ENCODE measurements at places on chromosomes 5 and 9. TPM values are rescaled to one million over a fixed set of nuclear protein-coding genes. Genes with fewer than 3 reads are reported as not detected.
A peak's percentile ranks its signal among the peaks of the same experiment; 100 is the strongest.

HMGCR gene
- 207 TPM for total RNA-seq

MSX2 gene
- total RNA-seq, result 28.8 TPM

TRIP13 gene
- 9.4 TPM for total RNA-seq

DNA sequence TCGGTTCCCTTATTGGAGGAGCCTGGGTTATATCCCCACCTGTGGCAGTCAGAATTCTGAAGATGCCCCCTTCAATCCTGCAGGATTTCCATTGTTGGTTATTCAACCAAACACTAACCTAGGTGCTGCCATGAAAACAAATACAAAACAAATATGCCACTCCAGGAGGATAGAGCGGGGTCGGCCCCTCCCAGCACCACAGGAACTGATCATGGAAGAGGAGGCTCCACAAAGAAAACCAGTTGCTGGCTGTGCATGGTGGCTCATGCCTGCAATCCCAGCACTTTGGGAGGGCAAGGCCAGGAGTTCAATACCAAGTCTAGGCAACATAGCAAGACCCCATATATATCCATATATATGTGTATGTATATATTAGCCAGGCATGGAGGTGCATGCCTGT lies 13.2 kb upstream of the ADGRD2 start:
- no peak overlapping the region for H3K4me3 ChIP-seq
- no peaks in the 10 kb centered on the region for H3K27me3 ChIP-seq
- no peak for DNase-seq
- H3K27ac ChIP-seq, result no peak overlapping the region
- H3K4me1 ChIP-seq, result no peaks in the 10 kb centered on the region

SEMA6A gene
- 68.6 TPM for total RNA-seq

- no peak for DNase-seq
- H3K27ac ChIP-seq, result no peak overlapping the region
- peaks cover 20% of the 10 kb centered on the region for H3K4me1 ChIP-seq
- H3K4me3 ChIP-seq, result no peak overlapping the region
Measured at GRCh38 chr5:55440188-55440646, 94.5 kb downstream of the PLPP1 start.

DNA sequence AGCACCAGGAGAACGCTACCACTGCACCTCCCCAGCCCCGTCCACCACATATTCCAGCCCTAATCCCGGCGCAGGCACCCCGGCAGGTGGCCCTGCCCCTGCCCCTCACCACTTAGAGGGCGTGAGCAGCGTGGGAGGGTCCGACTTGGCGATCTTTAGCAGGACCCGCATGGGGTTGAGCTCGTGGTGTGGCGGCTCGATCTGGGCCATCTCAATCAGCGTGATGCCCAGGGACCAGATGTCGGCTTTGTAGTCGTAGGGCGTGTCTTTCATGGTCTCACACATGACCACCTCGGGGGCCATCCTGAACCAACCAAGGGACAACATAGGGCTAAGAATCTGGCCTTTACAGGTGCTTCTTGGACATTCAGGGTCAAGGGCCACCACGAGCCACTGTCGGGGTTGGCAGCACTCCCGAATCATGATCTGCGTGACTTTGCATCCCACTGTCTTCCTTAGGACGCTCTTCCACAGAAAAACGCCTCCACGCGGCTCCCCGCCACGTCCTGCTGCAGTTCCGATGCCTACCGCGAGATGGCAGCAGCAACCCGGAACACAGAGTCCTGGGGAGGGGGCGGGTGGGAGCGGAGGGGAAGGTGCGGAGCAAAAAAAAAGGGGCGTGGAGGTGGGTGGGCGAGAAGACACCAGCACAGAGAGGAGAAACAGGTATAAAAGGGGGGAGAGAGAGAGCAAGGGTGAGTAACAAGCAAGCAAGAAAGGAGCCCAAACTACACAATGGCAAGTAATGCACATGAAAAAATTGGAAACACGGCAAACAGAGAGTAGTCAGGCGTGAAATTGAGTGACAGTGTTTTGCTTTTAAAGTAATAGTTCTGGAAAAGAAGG lies 81.3 kb downstream of the STK10 start:
- H3K27me3 ChIP-seq, result no peaks in the 10 kb centered on the region
- peaks cover 29% of the 10 kb centered on the region for H3K4me1 ChIP-seq
- H3K27ac ChIP-seq, result no peak overlapping the region
- H3K36me3 ChIP-seq, result no peaks in the 10 kb centered on the region

IL9 gene
- not detected for total RNA-seq

BTNL3 gene
- 31.3 TPM for total RNA-seq

SOWAHA gene
- 14.4 TPM for total RNA-seq

STRBP gene
- 26.8 TPM for total RNA-seq

- no peaks in the 10 kb centered on the region for H3K4me1 ChIP-seq
- no peak overlapping the region for H3K4me3 ChIP-seq
- no peaks in the 10 kb centered on the region for H3K36me3 ChIP-seq
- no peak overlapping the region for H3K27ac ChIP-seq
- H3K27me3 ChIP-seq, result no peaks in the 10 kb centered on the region
Measured at GRCh38 chr5:126004636-126005035, 418.6 kb upstream of the GRAMD2B start.

DNA sequence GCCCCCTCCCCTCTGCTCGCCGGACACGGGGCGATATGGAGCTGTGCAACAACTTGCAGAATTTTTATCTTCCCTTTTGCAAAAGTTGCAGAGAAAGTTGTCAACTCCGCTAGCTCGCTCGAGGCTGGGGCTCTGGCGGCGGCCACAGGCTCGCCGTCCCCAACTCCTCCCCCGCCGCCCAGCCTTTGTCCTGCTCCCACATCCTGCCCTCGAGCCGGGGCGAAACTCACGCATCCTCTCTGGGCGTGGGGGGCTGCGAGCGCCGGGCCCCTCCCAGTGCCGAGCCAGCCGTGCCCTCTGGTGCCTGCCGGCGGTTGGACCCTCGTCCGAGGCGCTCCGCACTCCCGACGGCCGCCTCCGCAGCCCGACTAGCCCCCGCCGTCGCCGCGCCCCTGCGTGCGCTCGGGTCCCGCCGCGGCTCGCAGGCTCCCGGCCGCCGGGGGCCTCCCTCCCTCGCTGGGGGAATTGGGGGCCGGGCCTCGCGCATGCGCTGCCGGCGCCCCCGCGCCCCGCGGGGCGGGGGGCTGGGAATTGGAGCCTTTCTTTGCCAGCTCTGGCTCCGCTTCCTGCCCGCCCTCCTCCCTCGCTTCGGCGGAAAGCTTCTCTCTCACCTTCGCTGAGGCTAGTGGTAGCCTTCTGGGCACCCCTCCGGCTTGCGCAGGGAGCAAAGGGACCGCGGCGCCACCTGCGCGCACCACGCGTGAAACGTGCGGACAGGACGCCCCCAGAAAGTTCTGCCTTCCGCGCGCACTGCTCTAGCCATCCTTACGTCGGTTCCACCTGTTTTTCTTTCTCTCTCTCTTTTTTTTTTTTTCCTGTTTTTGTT lies at the start of gene CCNJL:
TSS of gene CCNJL (minus strand) at position 431 of the 826 bp plus-strand sequence. CDS start 641 bp downstream, outside the sequence.
- peak within 1 kb of the TSS; percentile 96 for H3K4me3 ChIP-seq
- no peaks in the 10 kb centered on the region for H3K27me3 ChIP-seq
- peak within 1 kb of the TSS; percentile 88 for H3K27ac ChIP-seq
- H3K36me3 ChIP-seq, result no peaks in the 10 kb centered on the region

PCDHGA10 gene
- total RNA-seq, result 4.5 TPM

- peaks cover 19% of the 10 kb centered on the region for H3K27me3 ChIP-seq
- H3K27ac ChIP-seq, result no peak overlapping the region
- no peaks in the 10 kb centered on the region for H3K36me3 ChIP-seq
- no peak for DNase-seq
- H3K4me1 ChIP-seq, result peaks cover 5% of the 10 kb centered on the region
Measured at GRCh38 chr9:135706288-135706687, 4.3 kb downstream of the KCNT1 start.

DEPDC1B gene
- 37.3 TPM for total RNA-seq

- H3K4me1 ChIP-seq, result no peaks in the 10 kb centered on the region
- no peak overlapping the region for H3K27ac ChIP-seq
- H3K36me3 ChIP-seq, result no peaks in the 10 kb centered on the region
- peaks cover 3% of the 10 kb centered on the region for H3K27me3 ChIP-seq
- no peak for DNase-seq
- H3K4me3 ChIP-seq, result no peak overlapping the region
Measured at GRCh38 chr9:135418161-135418560, 61.4 kb upstream of the PPP1R26 start.

DNA sequence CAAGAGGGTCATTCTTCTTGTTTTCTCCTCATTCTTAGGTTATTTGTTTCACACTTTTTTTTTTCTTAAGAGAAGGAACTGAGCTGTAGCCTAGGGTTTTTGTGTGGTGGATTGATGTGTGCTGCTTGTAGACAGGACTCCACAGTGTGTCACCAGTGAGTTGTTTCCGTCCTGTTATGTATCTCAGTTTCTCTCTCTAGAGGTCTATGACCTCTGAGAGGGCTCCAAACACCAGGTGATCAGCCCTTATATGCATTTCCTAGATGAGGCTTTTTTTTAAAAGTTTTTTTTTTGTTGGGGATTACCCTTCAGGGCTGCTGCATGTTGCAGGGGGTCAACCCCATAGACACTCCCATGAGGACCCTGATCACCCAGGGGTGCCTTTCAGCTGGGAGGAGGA lies 124.2 kb upstream of the MAST4 start:
- H3K27ac ChIP-seq, result no peak overlapping the region
- H3K36me3 ChIP-seq, result no peaks in the 10 kb centered on the region
- H3K27me3 ChIP-seq, result no peaks in the 10 kb centered on the region
- H3K4me3 ChIP-seq, result no peak overlapping the region
- DNase-seq, result no peak
- H3K4me1 ChIP-seq, result peaks cover 5% of the 10 kb centered on the region

CCNO gene
- total RNA-seq, result 0.13 TPM

All from hepatocyte (in vitro differentiated cells).